NCI-H2029 (cell line): ENCODE measurements at places on chromosomes 5 and 9.

DNA sequence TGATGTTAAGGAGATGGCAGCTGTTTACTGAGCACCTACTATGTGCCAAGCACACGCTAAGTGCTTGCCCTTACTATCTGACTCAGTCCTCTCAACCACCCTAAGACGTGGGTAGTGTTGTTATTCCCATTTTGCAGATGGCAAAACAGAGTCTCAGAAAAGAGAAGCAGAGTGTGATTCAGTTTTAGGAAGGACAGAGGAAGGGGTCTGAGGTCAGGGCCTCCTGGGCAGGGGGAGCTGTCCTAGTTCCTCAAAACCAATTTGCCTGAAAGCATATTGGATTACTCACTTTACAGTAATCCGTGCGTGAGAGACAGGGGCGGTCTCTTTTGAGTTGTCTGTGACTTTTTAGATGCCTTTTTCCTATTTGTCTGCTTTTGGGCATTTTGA lies 23.2 kb downstream of the DNM1 start:
- DNase-seq: no peak

DNA sequence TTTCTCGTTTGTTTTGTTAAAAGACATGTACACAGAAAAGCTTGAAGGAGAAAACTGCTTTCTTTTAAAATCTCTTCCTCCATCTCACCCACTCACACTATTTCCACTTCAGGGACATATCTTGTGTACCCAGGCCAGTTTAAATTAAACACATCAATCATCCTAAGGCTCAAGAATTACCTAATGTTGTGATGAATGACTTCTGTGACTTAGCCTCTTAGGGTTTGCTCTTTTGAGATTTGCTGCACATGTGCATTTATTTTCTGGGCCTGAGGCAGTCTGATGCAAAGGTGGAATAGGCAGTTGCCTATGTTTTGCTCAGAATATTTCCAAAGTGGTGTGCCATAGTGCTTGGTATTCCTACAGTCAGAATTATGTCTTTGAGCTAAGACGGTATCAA lies 439.9 kb upstream of the CHD1 start:
- DNase-seq: no peak

DNA sequence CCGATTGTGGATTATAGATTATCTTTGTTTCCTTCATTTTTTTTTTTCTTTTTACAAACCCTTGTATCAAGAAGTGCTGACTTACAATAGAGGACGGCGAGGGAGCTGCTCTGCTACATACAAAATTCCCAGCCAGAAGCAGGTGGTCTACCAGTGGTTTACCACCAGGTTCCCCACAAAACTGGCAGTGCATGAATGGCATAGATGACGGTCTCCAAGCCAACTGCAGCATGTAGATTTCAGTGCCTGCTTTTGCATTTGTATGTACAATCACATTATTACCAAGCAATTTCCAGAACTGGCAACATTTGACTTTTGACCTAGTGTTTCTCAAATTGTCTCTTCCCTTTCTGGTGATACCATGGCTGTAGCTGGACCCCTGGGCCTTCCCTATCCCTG lies 84.0 kb downstream of the ACER2 start:
- no peak for DNase-seq

DNA sequence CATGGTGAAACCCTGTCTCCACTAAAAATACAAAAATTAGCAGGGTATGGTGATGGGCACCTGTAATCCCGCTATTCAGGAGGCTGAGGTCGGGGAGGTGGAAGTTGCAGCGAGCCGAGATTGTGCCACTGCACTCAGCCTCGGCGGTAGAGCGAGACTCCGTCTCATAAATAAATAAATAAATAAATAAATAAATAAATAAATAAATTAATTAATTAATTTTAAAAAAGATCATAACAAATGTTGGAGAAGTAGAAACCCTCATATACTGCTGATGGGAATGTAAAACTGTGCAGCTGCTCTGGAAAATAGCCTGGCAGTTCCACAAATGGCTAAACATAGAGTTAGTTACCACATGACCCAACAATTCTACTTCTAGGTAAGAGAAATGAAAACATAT lies 39.3 kb downstream of the EPB41L4B start:
- no peak for DNase-seq

- DNase-seq: no peak
These were observed 358.2 kb upstream of the PTGER4 start for GRCh38 chr5:40321514-40321913.

DNA sequence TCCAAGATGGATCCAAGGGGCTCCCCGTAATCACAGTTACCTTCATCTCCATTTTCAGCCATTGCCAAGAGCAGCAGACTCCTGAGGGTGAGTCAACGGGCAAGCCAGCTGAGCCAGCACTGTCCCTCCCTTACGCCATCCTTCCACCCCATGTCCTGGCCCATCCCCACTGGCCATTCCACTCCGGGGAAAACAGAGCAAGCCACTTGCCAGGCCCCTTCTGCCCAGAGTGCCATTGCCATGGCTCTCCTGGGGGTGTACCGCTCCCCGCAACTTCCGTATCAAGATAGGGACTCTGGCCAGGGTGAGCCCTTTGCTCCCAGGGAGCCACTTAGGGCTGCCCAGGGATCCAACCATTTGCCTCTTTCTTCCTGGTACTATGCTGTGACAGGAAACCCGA lies 48.9 kb upstream of the CDKN2AIPNL start:
- no peak for DNase-seq

DNA sequence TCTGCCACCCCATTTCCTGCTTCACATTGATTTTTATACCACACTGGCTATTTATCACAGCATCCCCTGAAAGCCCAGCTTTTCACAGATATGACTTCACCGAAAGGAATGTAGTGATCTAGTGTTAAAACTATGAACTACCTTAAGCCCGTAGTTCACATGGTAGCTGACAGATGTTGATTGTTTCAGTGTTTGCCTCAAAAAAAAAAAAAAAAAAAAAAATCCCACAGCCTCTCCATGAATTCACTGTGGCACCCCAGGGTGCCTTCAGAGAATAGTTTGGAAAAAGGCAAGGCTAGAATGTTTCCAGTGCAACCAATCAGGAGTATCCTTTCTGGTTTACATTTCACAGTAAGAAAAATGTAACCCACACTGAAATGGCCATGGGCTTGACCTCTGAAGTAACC lies 37.1 kb downstream of the GLIS3 start:
- no peak for DNase-seq
